ENCODE measurements at places on chromosomes 11 and 22. TPM values are rescaled to one million over a fixed set of nuclear protein-coding genes. Genes with fewer than 3 reads are reported as not detected.

Gene SPDYC
- total RNA-seq, result not detected

- no peak for DNase-seq
These were observed 394.7 kb downstream of the BRD1 start for GRCh38 chr22:49432897-49433443.

- DNase-seq, result no peak
These were observed 24.4 kb upstream of the MGAT3 start for GRCh38 chr22:39432361-39432811.

- no peak for DNase-seq
These were observed 9.5 kb upstream of the DGKZ start for GRCh38 chr11:46337626-46338345.

- DNase-seq, result no peak
These were observed 57.7 kb downstream of the TEAD1 start for GRCh38 chr11:12731841-12732336.

DNA sequence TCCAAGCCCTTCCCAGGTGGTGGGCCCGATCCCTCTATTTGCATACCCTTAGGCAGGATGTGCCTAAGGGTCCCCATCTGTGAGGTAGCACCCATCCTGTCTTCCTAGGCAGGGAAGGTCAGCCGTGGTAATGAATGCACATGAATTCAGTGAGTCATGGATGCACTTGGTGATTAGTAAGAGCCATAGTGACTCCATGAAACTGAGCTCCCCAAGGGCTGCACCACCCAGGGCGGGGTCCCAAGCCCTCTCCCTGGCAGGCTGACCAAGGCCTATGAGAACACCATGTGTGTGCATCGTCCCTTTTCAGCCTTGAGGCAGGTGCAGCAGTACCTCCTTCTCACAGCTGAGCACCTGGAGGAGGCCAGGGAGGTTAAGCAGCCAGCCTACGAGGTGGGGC, 15.6 kb upstream of the SUSD2 start:
- no peak for DNase-seq

DNA sequence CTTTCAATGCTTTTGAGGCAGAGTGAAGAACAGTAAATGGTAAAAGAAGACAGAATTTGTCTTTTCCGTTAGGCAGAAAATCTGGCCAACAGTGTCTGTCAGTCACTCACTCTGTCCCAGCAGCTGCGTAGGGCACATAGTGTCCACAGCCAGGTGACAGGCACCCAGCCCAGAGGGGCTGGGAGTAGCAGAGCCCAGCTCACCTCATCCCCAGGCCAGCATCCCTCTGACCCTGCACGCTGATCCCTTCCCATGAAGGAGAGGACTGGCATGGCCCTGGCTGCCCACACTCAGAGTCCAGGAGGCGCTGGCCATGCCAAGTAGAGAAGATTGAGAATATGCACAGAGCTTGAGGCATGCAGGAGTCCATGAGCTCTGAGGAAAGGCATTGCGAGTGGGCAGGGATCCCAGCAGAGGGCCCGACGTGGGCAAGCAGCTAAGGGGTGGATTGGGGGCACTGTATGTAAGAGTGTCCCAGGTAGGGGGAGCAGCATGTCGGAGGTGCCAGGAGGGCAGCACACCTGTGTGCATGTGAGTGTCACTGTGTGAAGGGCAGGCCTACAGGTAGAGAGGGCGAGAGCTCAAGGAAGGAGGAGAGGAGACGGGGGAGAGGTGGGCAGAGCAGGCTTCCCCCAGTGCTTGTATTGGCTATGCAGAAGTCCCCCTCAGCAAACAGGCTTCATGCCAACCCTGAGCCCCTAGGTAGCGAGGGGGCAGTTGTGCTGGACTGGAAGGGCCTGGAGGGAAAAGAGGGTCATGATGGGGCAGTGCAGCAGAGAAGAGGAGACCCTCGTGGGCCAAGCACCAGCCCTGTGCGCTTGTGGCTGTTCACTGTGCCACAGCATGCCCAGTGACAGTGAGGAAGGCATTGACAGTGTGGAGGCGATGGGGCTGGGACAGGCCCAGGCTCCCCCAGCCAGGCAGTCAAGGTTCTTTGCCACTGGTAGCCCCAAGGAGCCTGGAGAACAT, 133.8 kb downstream of the OSBP2 start:
- no peak for DNase-seq

- peak; percentile 77 for DNase-seq
These were observed 59.8 kb upstream of the WNT7B start for GRCh38 chr22:46036558-46037408.

DNA sequence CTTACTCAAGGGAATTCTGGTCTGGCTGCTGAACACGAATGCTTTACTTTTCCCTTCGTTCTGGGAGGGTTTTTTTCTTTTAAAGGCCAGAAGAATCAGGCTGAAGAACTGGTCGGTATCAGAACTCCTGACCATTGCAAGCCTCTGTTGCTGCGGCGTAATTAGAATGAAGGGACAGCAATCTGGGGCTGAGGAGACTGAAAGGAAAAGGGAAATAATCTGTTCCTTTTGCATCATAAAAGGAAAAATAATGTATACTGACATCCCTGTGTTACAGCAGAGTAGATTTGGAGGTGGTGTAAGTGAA, 670 bp downstream of the SC5D start:
- no peak for DNase-seq

- DNase-seq, result no peak
These were observed 33.0 kb downstream of the LRRC10B start for GRCh38 chr11:61541598-61541997.

GRCh38 chr22:25153961-25154666, 45.5 kb upstream of the CRYBB3 start:
- peak; percentile 63 for DNase-seq

DNA sequence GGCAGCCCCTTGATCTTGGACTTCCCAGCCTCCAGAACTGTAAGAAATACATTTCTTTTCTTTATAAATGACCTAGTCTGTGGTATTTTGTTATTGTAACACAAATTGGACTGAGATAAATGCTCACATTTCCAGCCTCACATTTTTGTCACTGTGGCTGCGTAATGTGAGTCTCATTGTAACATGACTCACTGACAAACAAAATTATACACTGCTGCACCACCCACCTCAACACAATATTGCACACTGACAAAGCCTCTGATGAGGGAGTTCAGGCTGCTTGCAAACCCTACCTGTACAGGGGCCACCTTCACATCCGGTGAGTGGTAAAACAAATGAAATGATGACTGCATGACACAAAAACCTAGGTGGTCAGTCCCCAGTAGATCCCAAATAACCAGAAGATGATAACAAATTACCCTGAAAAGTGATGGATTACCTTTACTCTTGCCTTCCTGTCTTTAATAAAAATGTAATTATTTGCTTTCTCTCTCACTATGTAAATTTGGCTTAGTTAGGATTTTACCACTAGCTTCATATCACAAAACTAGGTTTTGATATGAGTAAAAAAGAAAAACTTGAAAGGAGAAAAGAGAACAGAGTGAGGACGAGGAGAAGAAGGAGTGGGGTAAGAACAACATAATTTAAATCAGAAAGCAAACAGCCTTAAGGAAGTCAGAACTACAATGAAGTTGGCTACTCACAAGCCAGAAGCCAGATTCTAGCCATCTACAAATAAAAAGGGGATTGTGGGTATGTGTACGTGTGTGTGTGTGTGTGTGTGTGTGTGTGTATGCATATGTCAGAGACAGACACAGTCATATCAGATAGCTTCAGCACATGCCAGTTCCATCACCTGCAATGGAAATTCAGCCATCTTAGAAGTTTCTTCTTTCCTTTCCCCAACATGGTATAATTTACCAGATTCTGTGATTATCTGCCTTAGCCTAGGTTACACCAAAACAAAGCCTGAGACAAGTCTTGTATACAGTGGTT, 53.4 kb upstream of the SESN3 start:
- DNase-seq, result no peak

GRCh38 chr11:130282111-130282510, 32.6 kb downstream of the ZBTB44 start:
- DNase-seq, result no peak
